Substantia nigra (tissue), 51 donors: ENCODE measurements at places on chromosomes 1 and 21.

GRCh38 chr1:208944981-208945451, 638.5 kb upstream of the CAMK1G start:
- no peak for DNase-seq

GRCh38 chr21:23858878-23859277, 1748.4 kb downstream of the MRPL39 start:
- no peak for DNase-seq

DNA sequence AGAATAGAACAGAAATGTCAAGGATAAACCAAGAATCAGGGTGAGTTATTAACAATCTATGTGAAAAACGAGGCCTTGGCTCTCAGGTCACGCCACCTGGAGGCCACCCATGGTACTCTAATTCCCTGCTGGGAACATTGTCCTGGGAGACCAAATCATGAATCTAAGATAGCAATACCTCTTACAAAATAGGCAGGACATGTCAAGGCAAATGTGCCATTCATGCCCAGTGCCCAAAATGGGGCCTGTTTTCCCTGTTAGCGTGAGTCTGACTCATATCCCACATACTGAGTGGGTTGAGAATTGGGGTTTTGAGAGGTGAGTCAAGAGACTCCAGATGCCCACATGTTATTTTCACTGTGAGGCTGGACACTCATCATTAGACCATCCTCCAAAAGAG, 380.8 kb downstream of the HHIPL2 start:
- no peak for DNase-seq

GRCh38 chr1:154481053-154481452, 21.0 kb upstream of the TDRD10 start:
- no peak for DNase-seq

DNA sequence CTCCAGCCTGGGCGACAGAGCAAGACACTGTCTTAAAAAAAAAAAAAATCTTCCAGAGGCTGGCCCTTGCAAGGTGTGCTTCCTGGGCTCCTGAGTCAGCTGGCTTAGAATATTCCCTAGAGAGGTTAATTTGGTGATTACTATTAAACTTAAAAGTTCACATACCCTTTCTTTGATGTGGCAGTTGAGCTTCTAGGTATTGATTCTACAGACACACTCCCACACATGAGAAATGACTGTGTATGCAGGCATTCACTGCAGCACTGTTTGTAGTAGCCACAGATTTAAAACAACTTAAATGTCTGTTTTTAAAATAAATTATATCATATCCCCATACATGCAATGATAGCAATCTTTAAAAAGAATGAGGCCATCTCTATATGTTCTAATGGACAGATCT, 93.4 kb downstream of the GDAP2 start:
- no peak for DNase-seq

- no peak for DNase-seq
Measured at GRCh38 chr1:228147768-228148167, 2.0 kb upstream of the GJC2 start.

- no peak for DNase-seq
Measured at GRCh38 chr21:45054927-45055612, 19.3 kb upstream of the ADARB1 start.

- no peak for DNase-seq
Measured at GRCh38 chr1:84726593-84727499, 36.6 kb upstream of the SSX2IP start.
